ENCODE measurements at places on chromosomes 2 and 18.

GRCh38 chr2:179642462-179642861, 218.9 kb downstream of the ZNF385B start:
- DNase-seq: no peak

- DNase-seq: no peak
These were observed 158.0 kb upstream of the ALKAL2 start for GRCh38 chr2:445896-446295.

- no peak for DNase-seq
These were observed 154.0 kb downstream of the MAIP1 start for GRCh38 chr2:200109421-200109820.

- DNase-seq: no peak
These were observed 117.1 kb upstream of the TMEFF2 start for GRCh38 chr2:192311701-192312460.

- DNase-seq: no peak
These were observed 3.1 kb downstream of the FIGN start for GRCh38 chr2:163732727-163733126.
